ENCODE measurements at places on chromosomes 3 and 15. TPM values are rescaled to one million over a fixed set of nuclear protein-coding genes. Genes with fewer than 3 reads are reported as not detected.

Gene GOLGA8O
- total RNA-seq: 1.2 TPM

Gene RASGRP1
- under 0.01 TPM for total RNA-seq

Gene WDR93
- total RNA-seq: not detected

Gene RNF13
- total RNA-seq: 37.1 TPM

Gene SEMA5B
- total RNA-seq: under 0.01 TPM

Gene BLM
- total RNA-seq: 3.0 TPM

Gene TRH
- total RNA-seq: not detected

Gene C2CD4B
- 0.68 TPM for total RNA-seq

Gene PCOLCE2
- total RNA-seq: 135 TPM

Gene PAQR5
- total RNA-seq: 0.15 TPM

Gene MNS1
- 0.47 TPM for total RNA-seq
